Nucleus accumbens (tissue), 56 donors: ENCODE measurements at places on chromosomes 2 and 18.

DNA sequence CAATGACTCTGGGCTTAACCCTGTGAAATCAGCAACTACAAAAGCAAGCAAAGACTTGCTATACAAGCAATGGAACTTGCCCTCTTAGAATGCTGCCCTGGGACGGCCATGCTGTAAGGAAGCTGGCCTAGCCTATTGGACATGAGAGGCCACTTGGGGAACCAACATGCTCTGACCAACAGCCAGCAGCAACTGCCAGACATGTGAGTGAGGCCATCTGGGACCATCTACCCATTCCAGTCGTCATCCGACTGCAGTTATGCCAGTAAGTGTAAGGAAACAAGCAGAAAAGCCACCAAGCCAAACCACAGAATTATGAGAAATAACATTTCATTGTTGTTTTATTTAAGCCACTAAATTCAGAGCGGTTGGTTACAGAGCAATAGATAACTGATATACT is 40.9 kb downstream of the CLASP1 start:
- DNase-seq: no peak

DNA sequence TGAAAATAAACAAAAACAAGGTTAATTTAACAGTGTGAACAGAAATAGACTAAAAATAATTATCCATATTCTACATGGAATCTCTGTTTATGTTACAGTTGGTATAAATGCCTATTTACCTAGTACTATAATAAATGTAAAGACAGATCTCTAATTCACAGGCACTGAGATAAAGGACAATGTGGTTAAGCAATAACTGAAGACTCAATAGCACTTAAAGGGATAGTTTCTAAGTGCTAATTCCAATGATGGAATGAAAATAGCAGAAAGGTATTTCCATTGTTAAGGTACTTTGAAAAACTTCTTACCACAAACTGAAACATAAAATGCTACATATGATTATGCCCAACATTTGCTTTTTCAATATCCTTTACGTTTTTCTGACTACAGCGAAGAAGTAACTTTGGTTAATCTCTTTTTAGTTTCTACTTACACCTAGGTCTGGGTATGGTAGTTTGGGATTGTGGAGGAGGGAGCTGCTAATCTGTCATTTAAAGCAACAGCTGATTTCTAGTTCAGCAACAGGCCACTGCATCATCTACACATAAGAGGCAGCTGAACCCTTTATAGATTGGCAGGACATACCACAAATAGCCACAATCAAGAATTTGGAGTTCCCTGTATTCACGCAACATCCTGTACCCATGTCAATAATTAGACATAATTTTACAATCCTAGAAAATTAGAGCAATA is 27.2 kb downstream of the MAP4K3 start:
- DNase-seq: no peak

DNA sequence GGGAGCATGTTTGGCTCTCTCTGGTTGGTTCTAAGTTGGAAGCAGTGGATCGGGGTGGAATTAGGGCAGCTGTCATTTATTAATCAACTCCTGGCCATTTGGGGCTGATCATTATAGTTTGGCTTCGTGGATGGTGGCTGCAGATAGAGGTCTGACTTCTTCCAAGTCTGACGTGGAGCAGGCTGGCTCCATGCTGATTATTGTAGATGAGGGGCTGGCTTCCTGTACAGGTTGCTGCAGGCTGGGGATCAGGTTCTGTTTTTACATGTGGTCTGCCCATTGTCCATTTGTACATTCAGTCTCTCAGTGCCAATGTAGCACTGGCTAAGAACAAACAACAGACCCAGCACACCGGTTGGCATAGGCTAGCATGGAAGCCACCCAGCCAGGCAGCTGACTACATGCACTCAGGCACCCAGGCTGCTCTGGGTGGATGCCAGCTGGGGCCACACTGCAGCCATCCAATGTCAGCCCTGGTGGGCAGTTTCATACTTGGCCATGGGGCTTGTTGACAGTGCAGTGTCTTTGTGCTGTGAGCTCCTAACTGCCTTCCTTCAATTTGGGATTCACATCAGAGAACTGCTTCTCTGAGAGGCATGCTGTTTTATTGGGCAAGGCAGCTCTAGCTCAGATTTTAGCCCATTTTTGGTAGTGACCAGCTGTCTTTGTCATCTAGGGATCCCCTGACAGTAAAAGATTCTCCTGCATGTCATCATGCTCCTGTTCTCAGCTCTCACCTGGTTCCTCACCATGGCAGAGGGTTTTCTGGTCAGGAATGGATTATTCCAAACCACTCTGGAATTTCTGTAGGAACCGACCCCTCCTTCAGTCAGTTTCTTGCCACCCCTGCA is 25.4 kb downstream of the NPAS2 start:
- DNase-seq: no peak

DNA sequence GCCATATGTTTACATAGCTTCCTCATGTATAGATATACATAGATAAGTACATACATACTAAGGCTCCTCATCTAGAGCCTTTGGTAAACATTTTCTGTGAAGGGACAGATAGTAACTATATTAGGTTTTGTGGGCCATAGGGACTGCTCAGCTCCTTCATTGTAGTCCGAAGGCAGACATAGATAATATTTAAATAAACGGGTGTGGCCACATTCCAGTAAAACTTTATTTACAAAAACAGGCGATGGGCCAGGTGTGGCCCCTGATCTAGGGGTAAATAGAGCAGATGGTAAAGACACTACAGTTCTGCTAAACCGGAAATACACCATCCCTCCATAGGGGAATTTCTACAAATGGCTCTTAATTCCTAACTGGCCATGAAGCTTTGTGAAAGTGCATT is 7.3 kb downstream of the COQ10B start:
- DNase-seq: no peak

- no peak for DNase-seq
Measured at GRCh38 chr2:195563857-195564512, 93.0 kb upstream of the SLC39A10 start.

GRCh38 chr2:81894451-81894990 is 1590.0 kb upstream of the LRRTM1 start:
- no peak for DNase-seq

DNA sequence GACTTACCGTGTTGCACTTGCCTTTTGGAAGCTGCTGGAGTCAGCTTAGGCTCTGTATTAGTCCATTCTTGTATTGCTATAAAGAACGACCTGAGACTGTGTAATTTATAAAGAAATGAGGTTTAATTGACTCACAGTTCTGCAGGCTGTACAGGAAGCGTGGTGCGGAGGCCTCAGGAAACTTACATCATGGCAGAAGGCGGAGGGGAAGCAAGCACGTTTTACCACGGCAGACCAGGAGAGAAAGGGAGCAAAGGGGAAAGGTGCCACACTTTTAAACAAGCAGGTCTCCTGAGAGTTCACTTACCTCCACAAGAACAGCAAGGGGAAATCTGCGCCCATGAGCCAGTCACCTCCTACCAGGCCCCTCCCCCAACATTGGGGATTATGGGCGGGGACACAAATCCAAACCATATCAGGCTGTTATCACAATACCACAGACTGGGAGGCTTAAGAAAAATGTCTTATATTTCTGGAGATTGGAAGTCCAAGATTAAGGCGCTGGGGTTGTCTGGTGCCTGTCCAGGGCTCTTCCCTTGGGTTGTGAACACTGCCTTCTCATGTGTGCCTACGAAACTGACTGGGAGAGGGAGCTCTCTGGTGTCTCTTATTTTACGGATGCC is 3.6 kb upstream of the D2HGDH start:
- no peak for DNase-seq

DNA sequence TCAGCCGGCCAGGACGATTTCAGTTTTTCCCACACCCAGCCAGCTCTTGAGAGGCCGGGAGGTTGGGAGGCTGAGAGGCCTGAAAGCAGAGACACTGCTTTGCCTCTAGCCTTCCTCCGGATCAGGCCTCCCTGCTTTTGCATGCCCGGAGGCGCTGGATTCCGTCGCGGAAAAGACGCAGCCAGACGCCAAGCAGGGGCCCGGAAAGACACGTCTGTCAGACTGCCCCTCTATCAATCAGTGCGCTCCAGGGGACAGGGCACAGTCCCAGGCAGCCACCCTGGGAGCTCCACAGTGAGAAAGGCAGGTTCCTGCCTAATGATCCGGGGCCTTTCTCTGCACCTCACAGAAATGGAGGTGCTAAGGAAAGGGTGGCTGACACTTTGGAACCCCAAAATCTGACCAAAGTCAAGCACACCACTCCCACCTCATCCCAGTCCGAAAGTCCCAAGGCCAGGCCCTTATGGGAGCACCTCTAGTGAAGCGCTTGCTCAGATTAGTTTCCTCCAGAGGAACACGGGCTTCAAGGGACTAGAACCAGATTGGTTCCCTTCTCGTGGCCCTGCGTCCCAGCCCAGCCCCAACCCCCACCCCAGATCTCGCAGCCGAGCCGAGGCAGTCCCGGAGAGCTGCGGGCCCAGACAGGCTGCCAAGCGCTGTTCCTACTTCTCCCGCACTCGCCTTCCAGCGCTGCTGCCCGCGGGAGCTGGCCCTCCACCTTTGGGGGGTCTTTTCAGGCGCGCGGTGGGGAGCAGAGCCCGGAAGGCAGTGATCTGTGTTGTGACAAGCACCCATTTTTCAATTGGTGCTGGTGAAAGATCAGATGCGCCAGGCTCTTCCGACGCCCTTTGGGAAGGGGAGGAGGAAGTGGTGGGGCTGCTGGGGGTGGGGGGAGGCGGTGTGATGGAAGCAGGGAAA is 5.0 kb downstream of the DLX1 start:
- DNase-seq: no peak

DNA sequence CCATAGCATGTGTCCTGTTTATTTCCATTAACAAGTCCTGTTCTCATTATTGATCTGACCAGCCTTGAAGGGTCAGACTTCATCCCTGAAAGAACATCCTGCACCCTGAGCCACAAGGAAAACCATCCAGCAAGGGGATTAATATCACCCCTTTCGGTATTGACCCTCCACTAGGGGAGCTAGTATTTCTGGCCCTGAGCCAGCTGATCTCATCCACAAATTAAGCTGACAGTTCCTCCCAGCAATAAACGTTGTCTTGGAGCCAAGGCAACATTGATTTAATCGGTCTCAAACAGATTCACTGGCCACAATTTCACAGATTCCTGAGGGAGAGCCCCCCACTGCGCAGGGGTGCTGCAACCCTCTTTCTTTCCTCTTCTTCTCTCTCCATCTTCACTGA is 353.1 kb upstream of the FANCL start:
- DNase-seq: no peak

- DNase-seq: no peak
Measured at GRCh38 chr2:238939074-238939473, 91.2 kb downstream of the TWIST2 start.

DNA sequence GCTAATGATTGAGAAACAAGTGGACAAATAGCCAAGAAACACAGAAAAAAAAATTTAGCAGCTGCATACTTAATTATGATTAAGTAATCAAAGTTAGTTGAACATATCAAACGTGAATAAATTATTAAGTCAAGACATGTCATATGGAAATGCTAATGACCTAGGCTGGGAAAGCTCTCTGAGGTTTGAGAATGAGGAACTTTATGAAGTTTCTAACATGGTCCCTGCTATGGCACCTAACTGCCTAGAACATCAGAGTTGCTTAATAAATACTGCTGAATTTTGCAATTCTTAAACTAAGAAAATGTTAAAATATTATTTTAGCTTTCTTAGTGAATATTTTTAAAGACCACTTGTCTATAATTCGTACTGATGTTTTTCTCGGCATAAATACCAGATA is 99.8 kb downstream of the AFF3 start:
- DNase-seq: no peak

GRCh38 chr2:117801826-117802225 is 12.7 kb upstream of the DDX18 start:
- DNase-seq: no peak
